ENCODE measurements at places on chromosomes 7 and 10.

- no peak for DNase-seq
Observed at GRCh38 chr7:71507680-71508602, 376.0 kb downstream of the GALNT17 start.

DNA sequence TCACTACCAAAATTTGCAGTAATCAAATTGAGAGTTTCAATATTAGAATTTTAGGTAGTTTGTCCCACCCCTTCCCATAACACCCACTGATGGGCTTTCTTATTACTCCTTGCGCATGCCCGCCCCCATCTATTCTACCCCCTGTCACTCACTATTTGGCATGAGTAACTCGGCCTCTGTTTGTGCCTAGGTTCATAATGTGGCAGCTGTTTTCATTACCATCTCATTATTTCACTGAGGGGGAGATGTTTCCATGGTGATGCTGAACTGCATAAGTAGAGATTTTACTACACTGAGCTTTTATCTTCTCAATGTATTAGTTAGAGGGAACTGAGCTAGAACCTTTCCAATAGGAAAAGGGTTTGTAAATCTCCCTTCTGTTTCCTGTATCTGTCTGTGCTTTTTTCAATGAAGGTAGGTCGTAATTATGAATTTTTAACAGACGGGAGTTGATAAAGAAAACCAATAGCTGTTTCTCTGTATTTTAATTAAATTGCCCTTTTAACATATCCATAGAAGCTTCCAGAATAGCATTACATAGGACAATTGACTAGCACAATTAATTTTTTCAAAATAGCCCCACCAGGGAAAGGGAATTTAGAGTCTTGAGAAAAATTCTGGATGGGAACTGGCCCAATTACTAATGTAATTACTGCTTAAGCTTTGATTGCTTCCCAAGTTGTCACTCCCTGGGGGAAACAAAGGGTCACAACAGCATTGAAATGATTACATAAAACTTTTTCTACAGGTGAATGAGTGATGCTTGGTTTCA, 33.4 kb downstream of the PRPS1L1 start:
- DNase-seq = no peak

GRCh38 chr7:15947754-15948153, 261.3 kb upstream of the MEOX2 start:
- no peak for DNase-seq

DNA sequence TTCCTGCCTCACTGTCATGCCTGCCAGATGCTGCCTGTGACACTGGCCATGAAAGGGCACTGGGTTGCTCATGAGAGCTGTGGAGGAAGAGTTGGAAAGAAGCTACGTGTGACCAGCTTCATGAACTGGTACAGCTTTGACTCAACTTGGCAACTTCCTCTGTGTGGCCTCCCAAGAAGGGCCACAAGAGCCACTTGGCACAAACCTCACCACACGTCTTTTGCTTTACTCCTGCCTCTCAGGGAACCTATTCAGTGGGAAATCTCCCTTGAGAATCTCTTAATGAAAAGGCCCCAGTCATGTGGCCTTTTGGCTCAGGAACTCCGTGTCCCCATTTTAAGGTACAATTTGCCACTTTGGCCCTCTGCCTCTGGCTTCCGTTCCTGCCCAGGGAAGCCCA, 54.5 kb downstream of the FRMD4A start:
- no peak for DNase-seq

DNA sequence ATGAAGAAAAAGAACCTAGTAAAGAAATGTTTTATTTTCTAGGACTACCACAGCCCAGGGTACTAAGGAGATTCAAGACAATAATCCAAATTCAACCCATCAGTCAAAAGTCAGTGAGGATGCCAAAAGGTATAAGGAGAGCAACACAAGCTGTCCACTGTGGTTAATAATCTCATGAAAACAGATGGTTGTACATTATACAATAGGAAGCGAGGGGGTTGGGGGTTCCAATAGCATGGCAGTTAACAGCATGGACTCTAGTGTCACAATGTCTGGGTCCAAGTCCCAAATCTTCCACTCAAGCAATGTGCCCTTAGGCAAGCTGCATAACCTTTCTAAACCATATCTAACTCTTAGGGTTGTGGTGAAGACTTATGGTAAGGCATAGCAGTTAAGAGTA, 35.1 kb downstream of the BRAF start:
- no peak for DNase-seq

DNA sequence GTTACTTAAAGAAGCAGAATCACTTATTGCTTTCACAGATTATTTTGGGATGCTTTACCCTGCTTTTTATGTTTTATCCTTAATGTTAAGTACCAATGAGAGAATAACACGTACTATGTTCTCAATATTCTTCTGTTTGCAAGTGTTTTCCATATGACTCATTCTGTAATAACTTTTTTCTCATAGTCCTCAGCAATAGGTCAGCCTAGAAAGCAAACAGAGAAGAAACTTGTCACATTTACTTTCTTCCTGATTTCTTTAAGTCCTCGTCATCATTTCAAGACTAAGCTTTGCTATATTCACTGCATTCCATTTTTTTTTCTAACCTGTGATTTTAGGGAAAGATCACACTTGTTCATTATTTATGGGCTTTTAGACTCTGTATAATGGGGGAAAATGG, 6.8 kb upstream of the AGR2 start:
- DNase-seq = no peak

- DNase-seq = no peak
Observed at GRCh38 chr7:22443370-22444180, 56.4 kb downstream of the STEAP1B start.

DNA sequence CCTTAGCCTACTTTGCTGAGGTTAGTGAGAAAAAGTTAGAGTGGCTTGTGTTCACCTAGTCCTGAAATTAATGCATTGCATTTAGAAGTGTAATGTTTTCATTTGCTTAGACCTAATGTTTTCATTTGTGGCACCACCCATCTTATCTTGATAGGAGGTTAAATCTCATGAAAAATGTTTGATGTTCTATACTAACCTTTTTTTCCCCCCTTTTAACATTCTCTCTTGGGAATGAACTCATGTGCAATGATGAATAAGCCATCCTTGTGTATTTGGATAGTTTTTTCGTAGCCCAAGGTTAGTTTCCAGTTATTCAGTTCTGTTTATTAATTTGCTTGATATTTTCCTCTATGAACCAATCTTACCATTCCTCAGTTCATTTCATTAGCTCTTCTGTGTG, 2.8 kb downstream of the FHIP2A start:
- DNase-seq = no peak

- no peak for DNase-seq
Observed at GRCh38 chr10:121069061-121069850, 218.1 kb downstream of the WDR11 start.

DNA sequence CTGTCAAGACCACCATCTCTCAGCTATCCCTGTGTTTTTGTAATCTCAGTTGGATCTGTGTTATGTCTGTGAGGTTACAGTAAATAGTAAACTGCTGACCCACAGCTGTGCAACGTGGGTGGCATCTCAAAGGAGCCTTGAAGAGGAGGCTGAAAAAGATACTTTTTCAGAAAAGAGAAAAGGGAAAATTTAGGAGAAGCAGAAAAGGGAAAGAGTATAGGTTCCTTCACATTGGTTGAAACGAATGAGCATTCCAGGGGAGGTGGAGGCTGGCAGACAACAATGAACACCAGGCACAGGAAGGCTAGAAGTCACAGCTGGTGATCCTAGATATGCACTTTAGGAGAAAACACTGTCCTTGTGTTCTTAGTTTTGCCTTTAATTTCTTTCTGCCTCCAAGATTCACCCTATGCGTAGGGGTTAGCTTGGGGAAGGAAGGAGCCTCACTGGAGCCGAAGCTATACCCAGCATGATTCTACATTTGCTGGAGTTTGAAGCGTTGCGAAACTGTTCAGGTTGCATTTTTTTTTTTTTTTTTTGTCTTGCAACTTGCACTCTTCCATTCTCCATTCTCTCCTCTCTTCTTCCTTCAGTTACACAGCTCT, 18.3 kb downstream of the CPED1 start:
- DNase-seq = no peak

DNA sequence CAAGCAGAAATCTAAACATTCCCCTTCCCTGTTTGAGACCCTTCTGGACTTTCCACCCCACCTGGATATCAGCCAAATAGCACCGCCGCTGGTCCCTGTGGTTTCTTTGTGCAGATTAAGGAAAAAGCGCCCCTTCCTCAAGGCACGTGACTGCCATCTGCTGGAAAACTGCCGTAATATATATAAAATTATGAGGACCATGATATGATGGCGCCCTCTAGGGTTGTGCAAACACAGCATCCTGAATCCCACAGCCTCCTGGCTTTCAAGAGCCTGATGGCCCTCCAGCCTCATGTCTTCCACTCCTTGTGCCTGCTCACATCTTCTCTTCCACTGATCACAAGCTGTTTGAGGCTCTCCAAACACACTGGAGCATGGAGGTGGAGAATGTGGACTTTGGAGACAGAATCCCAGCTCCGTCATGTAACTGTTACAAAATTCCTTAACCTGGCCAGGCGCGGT, 121.3 kb downstream of the MYL10 start:
- DNase-seq = no peak

DNA sequence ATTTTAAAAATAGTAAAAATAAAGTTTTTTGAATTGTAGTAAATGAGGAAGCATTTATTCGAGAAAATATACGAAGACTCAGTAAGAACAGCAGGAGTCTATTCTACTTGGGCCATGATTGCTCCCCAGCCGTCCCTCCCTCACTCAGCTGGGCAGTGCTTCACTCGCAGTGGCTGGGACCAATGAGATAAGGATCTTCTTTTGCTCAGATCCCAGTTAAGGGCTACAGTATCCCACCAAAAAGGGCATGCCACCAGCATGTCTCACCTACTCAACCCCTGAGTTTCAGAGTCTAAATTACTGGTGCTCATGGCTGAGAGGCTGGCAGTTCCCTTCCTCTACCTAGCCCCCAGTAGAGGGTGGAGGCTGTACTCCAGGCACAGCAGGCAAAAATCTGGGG, 455.7 kb upstream of the PFKP start:
- DNase-seq = no peak

DNA sequence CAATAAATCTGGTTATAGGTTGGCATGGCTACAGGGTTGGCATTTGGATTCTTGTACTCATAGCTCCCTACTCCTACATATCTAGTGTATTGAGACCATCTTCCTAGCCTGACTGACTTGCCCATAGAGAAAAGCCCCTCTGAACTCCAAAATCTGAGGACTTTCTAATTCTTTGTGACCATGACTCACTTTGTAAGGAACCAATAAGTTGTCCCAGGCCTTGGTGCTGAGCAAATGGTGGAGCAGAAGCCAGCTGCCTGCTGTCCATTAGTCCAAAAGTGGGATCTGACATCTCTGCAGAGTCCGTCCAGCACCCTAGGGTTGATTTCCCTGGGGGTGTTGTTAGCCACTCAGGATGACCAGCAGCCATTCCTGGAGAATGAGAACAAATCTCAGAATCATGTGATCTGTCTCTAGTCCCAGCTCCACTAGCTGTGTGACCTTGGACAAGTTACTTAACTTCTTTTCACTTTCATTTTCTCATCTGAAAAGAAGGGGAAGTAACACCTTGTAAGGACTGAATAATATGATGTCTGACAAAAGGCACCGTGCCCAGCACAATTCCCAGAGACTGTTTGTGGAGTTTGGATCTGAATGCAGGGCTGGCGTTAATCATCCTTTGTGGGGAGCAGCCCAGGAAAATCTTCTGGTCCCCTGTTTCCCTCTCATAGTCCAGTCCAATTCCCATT, 44.1 kb downstream of the MTURN start:
- no peak for DNase-seq

GRCh38 chr7:128858380-128859231, 4.0 kb upstream of the ATP6V1F start:
- DNase-seq = no peak

DNA sequence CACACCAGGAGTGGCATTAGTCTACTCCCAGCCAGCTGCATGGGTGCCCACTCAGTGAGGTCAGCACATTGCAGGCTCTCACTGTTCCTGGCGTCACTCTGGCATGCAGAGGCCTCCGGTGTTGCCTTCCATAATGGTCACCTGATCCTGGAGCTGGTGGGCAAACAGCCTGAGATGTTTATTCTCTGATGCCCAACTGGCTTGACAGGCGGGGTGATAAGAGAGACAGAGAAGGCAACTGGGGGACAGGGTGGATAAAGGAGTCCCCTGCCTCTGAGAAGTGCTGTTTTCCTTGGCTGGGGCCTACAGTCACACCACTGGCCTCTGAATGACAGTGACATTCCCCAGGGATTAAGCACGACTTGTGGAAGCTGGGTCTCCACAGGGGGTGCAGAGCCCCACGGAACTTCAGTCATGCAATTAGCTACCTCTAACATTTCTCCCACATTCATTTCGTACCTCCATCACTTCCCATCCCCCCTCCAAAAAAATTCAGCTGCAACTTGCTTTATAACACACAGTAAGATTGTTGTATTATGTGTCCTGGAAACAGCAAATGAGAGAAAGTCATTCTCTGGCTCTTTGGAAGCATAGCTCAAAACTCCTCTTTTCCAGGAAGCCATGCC, 7.1 kb upstream of the RBM20 start:
- no peak for DNase-seq

DNA sequence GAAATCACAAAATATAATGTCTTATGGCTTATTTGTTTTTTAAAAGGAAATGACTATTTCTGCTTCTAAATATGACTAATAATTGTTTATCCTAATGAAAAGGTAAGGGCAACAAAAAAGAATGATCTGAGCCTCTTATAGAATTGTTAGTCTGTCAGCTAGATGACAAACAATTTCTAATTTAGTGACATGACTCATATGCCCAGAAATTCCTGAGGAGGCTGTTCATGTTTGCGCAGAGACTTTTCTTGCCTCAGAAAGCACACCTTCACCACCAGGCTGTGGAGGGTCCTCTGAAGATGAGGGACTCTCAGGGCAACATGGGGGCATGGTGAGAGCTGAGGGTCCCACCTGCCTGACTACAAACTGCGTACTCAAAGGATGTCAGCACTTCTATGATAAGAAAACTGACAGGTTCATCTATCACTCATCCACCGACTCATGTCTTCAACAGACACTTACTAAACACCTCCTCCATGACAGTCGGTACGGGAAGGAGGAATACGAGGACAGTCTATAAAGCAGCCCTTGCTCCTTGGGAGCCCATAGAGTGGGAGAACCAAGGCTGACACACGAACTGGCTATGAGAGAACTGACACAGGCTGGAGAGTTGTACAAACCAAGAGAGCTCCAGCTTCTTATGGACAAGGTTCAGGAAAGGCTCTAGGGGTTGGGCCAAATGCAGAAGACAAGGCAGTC, 102.0 kb downstream of the PKD1L1 start:
- no peak for DNase-seq

DNA sequence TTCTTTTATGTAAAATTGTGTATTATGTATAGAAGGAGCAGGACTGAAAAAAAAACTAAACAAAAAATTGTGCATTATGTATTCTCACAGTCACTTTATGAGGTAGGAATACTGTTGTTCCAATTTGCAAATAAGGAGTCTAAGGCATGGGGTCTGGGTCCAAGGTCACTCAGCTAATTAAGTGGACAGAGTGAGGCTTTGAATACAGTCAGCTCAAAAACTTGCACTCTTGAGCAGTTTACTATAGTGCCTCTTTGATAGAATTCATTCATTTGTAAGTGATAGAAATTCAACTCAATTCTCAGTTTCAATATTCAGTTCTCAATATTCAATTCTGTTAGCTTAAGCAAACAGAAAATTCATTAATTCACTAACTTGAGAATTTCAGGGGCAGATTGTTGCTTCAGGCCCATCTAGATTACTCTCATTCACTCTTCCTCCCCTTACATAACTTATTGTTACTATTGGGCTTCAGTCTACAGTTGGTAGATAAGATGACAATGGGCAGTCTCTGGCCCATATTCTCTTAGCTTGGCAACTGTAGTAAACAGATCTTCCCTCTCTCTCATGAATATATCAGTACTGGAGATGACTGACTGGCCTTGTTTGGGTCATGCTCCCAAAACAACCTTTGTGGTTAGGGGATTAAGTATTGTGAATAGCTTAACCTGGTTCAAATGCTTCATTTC, 86.6 kb downstream of the BTAF1 start:
- DNase-seq = no peak

All from T-helper 2 cell (primary cell).